ENCODE measurements at places on chromosomes 3 and 15.

GRCh38 chr15:65451989-65452388 lies 29.2 kb upstream of the IGDCC4 start:
- no peak for DNase-seq

DNA sequence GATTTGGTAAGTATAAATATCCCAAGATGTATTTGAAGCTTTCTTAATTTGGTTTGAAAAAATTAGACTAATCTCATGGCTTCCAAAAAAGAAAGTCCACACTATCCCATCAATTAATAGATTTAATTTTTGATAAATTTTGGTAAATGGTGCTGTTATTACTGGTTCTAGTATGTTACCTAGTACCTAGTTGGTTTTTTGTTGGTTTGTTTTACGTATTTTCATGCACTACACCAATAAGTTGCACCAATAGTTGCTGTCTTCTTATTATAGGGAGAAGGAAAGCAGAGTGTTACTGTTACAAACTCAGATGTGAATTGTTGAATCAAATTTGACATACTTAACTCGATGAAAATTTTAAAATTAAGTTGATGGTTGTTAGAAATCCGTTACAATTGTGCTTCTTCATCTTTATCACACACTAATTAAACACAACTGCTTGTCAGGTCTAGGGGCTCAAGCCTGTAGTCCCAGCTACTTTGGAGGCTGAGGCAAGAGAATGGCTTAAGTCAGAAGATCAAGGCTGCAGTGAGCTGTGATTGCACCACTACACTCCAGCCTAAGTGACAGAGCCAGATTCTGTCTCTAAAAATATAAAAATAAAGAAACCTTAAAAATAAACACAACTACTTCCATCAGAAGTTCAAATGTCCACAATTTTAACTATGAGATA lies 23.1 kb upstream of the MBNL1 start:
- DNase-seq: no peak

GRCh38 chr3:128094295-128095151 lies 29.1 kb downstream of the RUVBL1 start:
- DNase-seq: no peak

- no peak for DNase-seq
These were observed 24.3 kb upstream of the IL12A start for GRCh38 chr3:159964166-159964973.

All from stimulated activated CD8-positive, alpha-beta memory T cell treated with anti-CD3 and anti-CD28 coated beads, Interleukin-7, amount 100 ng/mL, for 1 hour (primary cell).